ENCODE measurements at places on chromosomes 3 and 15.

DNA sequence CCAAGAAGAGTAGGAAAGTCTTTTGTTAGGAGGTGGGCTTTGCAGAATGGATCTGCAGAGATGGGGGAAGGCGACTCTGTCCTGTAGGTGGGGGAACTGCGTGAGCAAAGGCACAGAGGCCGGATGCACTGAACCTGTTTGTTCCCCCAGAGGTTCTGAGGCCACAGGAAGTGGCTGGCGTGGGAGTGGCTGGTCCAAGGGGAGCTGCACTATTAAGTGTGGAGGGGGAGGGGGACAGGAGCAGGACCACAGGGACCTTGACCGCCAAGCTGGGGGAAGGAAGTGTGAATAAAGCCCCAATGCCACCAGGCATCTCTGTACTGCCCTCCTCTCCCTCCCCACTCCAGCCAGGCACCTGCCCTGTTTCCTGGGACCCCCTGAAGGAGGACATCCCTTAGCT, 51.8 kb downstream of the CYP11A1 start:
- DNase-seq: no peak

- no peak for DNase-seq
Measured at GRCh38 chr3:42063888-42064287, 27.3 kb upstream of the TRAK1 start.

- DNase-seq: no peak
Measured at GRCh38 chr3:132380920-132381319, 36.4 kb upstream of the DNAJC13 start.

DNA sequence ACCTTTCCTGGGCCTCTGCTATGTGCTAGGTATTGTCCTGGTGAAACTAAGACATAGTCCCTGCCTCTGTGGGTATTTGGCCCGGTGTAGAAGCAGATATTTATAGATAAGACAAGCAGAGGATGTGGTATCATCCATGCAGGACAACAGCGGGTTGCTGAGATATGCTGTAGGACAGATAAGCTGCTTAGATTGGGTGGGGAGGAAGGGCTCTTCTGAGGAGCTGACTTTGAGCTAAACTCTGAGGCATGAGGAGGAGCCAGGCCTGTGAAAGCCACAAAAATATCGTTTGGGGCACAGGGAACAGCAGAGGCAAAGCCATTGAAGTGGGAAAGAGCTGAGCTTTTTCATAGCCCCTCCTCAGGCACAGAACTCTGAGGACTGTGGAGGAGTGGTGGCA, 492.5 kb upstream of the CFAP20DC start:
- no peak for DNase-seq

DNA sequence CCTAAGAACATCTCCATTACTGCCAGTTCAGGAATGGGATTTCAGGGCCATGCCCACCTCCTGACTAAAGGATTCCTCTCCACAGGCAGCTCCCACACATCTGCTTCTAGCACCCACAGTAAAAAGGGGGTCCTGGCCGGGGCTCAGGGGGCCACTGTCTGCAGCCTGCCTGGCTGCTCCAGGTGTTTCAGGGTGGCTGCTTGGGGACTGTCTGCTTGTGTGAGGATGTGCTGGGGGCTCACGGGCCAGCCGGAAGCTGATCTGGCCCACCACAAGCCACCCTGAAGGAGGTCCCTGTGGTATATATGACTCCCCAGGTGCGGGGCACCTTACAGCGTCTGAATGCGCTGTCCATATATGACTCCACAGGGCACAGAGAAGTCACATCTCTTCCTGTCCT, 135.4 kb downstream of the NSMCE3 start:
- DNase-seq: no peak

GRCh38 chr3:100856821-100857220, 136.4 kb downstream of the ABI3BP start:
- DNase-seq: no peak

DNA sequence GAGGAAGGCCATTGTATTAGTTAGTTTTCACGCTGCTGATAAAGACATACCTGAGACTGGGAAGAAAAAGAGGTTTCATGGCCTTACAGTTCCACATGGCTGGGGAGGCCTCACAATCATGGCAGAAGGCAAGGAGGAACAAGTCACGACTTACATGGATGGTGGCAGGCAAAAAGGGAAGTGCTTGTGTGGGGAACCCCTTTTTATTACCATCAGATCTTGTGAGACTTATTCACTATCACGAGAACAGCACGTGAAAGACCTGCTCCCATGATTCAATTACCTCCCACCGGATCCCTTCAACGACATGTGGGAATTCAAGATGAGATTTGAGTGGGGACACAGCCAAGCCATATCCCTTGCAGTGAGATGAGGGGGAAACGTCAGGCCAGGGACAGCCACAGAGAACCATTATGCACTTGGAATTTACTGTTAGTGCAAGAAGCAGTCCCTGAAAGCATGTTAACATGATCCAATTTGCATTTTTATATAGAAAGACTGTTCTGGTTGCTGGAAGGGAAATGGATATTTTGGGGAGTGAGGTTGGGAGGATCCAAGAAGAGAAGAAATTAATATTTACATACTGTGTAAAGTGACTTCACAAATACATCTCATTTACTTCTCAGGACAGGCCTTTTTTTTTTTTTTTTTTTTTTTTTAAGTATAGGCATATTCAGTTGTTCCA, 87.1 kb downstream of the ARNT2 start:
- no peak for DNase-seq

DNA sequence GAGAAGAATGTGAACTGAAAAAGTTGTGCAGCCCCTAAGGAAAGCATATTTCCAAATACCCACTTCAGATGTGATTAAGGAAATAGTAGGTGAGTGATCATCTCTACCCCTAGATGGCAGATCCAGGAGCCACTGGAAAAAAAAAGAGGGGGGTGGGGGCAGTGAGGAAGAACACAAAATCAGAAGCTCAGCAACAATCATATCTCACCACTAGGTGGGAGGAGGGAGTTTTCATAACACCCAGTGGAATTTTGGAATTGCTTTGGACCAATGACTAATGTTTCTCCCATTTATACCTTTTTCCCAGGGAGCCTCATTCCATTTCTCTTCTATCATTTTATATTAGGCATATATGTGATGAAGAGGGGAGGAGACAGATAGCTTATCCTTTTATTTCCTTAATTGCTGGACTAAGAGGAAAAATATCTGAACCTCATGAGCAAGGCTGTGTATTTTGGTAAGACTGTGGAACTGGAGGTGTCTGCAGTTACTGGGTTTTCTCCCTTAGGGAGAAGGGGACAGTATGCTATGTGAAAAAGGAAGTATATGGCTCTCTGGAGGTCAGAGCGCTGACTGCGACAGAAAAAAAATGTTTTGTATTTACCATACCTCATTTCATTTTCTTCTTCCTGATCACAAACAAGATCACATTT, 363.4 kb downstream of the GAP43 start:
- DNase-seq: no peak

GRCh38 chr3:55409806-55410205, 77.3 kb downstream of the WNT5A start:
- no peak for DNase-seq

DNA sequence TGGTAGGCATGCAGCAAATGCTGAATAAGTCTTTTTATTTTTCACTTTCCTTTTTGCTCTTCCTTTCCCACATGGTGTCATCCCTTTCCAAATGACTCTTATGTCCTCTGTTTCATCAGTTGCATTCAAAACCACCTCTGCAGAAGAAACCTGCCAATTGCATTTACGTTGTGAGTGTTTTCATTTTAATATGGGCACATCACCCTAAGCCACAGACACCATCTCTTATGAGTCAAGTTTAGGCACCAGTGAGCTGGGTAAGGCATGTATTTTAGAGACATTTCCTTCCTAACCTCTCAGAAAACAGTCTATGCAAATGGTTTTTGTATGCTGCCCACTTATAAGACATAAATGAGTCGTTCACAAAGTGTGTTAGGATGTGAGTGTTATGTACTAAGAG, 223.3 kb upstream of the ADAMTS9 start:
- DNase-seq: no peak

- DNase-seq: no peak
Measured at GRCh38 chr15:23411841-23412240, 35.2 kb downstream of the GOLGA6L2 start.

DNA sequence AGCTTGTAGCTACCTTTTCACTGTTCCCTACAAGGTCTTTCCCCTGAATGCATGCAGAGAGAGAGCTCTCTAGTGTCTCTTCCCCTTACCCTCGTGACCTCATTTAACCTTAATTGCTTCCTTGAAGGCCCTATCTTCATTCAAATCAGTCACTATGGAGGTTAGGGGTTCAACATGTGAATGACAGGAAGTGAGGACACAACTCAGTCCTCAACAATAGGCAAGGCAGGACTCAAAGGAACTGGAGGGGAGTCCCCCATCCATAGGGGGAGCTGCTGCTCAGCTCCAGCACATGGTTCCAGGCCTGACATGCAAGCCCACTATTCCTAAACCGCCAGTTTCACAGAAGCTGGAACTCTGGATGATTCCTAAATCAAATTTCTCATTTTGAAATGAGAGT, 33.8 kb upstream of the GYG1 start:
- no peak for DNase-seq

DNA sequence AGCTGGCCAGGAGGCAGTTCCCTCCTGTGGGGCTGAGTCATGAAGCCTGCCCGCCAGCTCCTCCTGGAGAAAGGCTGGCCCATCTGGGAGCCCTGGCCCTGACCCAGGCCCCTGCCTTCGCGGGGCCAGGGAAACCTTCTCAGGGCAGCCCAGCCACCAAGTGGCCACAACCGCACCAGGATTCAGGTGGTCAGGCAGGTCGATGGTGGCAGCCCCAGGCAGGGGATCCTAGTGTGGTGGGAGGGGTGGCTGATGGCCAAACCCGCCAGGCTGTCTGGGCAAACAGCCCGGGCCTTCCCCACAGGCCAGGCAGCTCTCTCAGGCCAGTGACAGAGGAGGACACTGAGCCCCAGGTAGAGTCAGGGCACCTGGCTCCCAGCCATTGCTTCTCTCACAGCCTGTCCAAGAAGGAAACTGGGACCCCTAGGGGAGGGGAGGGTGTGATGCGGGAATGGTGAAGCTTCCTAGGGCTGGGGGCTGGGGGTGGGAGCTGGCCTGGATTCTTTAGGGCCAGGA, 1.2 kb downstream of the TWF2 start:
- no peak for DNase-seq

DNA sequence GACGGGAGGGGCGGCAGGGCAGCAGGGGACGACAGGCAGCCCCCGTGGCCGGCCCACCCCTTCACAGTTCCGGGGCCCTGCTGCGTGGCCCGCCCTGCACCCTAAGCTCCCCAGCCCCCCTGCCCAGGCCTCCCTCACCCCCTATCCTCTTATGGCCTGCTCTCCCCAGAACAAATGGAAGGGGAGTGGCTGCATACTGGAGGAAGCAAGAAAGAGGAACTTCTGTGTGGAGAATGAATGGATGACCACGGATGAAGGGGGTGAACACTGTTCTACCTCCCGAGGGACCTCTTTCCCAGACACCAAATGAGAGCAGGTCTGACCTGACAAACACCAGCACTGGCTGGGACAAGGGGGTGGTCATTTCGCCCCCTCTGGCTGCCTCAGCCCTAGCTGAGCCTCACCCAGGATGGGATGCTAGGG, 25.0 kb downstream of the SEC61A1 start:
- DNase-seq: no peak

- DNase-seq: no peak
Measured at GRCh38 chr3:88058306-88058580, 562 bp downstream of the CGGBP1 start.

- no peak for DNase-seq
Measured at GRCh38 chr15:28273468-28273867, 48.5 kb downstream of the HERC2 start.

DNA sequence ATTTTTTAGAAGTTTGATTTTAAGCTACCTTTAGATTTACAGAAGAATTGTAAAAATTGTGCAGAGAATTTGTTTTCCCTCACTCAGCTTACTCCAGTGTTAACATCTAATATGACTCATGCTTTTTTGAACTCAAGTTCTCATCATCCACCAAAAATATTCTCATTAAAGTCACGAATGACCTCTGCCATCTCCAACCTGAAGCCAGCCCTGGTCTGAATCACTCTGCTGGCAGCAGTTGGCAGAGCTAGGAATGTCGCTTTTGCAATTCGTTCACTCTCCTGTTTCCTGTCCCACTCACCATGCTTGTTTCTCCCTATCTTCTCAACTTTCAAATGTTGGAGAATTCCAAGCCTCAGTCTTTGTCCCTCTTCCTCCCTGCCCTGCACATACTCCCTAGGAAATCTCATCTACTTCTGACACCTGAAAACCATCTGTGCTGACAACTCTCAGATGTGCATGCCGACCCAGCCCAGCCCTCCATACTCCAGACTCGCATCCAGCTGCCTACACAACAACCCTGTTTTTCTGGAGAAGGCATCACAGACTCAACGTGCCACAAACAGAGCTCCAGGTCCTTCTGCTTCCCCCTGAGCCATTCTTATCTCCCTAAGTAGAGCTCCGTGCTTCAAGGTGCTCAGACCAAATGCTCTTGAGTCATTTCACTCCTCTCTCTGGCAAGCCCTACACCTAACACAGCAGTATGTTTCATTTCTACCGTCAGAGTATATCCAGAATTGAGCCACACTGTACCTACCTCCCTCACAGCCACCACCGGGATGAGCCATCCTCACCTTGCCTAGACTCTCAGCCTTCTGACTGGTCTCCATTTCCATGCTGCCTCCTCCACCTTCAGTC, 24.9 kb downstream of the PRR23E start:
- DNase-seq: no peak

- no peak for DNase-seq
Measured at GRCh38 chr3:186286114-186286513, 75.9 kb downstream of the DGKG start.

GRCh38 chr3:67509471-67510075, 144.8 kb downstream of the SUCLG2 start:
- no peak for DNase-seq

DNA sequence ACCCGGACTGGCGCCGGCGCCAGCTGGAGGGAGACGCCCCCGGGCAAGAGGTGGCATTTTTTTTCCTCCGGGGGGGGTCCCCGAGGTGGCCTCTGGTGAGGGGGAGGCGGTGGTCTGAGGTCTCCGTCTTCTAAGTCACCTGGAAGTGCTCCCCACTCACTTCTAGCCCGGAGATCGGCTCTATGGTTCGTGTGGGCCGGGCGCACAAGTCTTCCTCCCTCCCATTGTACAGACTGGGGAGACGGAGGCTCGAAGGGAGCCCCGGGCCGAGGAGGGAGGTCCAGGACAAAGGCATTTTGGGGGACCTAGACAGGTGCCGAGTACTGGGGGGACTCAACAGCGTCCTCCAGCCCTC, 4.4 kb downstream of the GATA2 start:
- DNase-seq: no peak

GRCh38 chr15:40016224-40016865, 22.6 kb downstream of the SRP14 start:
- DNase-seq: no peak

DNA sequence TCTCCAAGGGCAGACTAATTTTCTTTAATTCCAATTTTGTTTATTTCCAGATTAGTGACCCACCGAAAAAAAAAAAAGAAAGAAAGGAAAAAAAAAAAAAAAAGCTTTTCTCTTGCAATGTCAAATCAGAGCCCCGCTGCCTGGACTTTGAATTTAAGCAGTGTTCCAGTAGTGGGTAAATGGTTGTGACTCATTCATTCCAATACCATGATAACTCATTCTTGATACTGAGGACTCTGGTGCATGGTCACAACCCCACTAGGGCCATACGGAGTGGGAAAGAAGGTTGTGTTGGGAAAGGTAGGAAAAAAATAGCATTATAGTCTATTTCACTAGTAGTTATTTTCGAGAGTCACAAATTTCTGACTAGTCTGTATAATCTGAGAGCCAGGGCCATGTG, 59.1 kb upstream of the COL8A1 start:
- DNase-seq: no peak

GRCh38 chr3:148106062-148106461, 591.6 kb upstream of the AGTR1 start:
- no peak for DNase-seq
